ENCODE measurements at places on chromosomes 12 and 14. TPM values are rescaled to one million over a fixed set of nuclear protein-coding genes. Genes with fewer than 3 reads are reported as not detected.

DLGAP5 gene
- 58.4 TPM for total RNA-seq

C12orf43 gene
- total RNA-seq, result 22.9 TPM

FIGNL2 gene
- 3.7 TPM for total RNA-seq

ERO1A gene
- total RNA-seq, result 79.4 TPM

CD163 gene
- total RNA-seq, result not detected

RPS6KL1 gene
- total RNA-seq, result 18.7 TPM

TMEM121 gene
- total RNA-seq, result 3.5 TPM

NYNRIN gene
- 6.2 TPM for total RNA-seq

TRIAP1 gene
- 39.1 TPM for total RNA-seq

JPH4 gene
- not detected for total RNA-seq

RBP5 gene
- total RNA-seq, result not detected

CCDC184 gene
- 0.12 TPM for total RNA-seq

FOXN4 gene
- not detected for total RNA-seq

RASSF3 gene
- 15.4 TPM for total RNA-seq

BICDL1 gene
- total RNA-seq, result 7.0 TPM

TOMM20L gene
- total RNA-seq, result not detected

FBLN5 gene
- total RNA-seq, result 2.2 TPM

FGD6 gene
- total RNA-seq, result 32.2 TPM

DDN gene
- total RNA-seq, result 0.29 TPM

DPPA3 gene
- not detected for total RNA-seq

AKAP6 gene
- 0.22 TPM for total RNA-seq

CLEC14A gene
- not detected for total RNA-seq

SIX1 gene
- 4.6 TPM for total RNA-seq

PLXNC1 gene
- 0.06 TPM for total RNA-seq

RASSF8 gene
- 29.6 TPM for total RNA-seq

FAM181A gene
- not detected for total RNA-seq

IRAK3 gene
- 1.9 TPM for total RNA-seq

ACRBP gene
- not detected for total RNA-seq

PALS1 gene
- 22.9 TPM for total RNA-seq

PPP1R1A gene
- 11.1 TPM for total RNA-seq

CLEC7A gene
- not detected for total RNA-seq

DACT1 gene
- total RNA-seq, result 3.4 TPM

EPYC gene
- total RNA-seq, result not detected

CPNE6 gene
- not detected for total RNA-seq

SERPINA12 gene
- total RNA-seq, result not detected

HCAR2 gene
- not detected for total RNA-seq

A2M gene
- total RNA-seq, result 0.17 TPM

TDRD9 gene
- 0.29 TPM for total RNA-seq

VCPKMT gene
- 5.6 TPM for total RNA-seq

ANKRD13A gene
- 43.8 TPM for total RNA-seq

OTOGL gene
- not detected for total RNA-seq

KLRD1 gene
- not detected for total RNA-seq

SLC2A14 gene
- not detected for total RNA-seq

RD3L gene
- total RNA-seq, result not detected

TMEM132D gene
- 0.06 TPM for total RNA-seq
